ENCODE measurements at places on chromosomes 11 and 22.

DNA sequence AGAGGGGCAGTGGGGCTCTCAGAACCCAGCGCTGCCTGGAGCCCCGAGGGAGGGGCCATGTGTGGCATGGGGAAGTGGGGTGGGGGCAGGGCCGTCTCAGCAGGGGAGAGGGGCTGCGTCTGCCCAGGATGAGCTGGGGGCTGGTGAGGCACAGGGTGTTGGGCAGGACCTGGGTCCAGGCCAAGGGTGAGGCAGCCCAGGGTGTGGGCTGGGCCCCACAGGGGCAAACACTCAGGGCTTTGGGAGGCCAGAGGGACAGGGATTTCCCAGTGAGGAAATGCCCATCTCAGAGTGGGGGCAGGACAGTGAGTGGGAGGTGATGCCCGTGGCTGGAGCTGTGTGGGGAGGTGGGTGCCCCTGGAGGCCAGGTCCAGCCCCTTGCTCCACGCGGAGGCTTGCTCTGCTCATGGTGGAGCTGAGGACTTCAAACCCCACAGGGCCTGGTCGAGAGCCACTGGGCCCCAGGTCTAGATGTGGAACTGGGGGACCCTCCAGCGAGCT, 5.4 kb downstream of the PLXNB2 start:
- DNase-seq, result no peak

- no peak for DNase-seq
Measured at GRCh38 chr22:30488121-30488520, 16.3 kb upstream of the SEC14L3 start.

DNA sequence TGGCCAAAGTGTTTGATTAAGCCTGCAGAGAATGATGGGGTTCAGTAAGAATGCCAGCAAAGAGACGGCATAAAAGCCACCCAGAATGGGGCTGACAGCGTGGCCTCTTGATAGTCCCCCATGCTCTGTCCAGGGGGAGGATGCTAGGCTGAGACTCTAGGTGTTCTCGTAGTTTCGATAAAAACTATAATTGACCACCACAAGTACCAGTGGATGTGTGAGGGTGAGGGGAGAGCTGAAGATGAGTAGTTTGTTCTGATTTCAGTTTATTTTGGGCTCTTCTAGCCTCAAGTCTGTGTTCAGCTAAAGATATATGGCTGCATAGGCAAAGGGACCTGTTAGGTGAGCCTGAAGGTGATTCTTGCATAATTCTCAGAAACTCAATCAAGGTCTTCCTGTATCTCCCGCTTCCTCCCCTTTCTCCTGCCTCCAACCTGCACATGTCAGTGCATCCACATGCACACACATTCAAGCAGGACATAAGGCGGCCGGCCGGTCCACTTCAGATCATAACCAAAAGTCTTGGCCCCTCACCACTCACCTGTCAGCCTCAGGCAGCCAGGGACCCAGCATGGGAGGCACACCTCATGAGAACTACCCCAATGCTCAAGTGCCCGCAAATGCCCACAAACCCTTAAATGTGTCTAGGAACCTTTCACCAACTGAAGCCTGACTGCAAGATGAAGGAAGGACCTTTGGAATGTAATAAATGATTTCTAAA, 31.2 kb downstream of the FLI1 start:
- DNase-seq, result no peak

DNA sequence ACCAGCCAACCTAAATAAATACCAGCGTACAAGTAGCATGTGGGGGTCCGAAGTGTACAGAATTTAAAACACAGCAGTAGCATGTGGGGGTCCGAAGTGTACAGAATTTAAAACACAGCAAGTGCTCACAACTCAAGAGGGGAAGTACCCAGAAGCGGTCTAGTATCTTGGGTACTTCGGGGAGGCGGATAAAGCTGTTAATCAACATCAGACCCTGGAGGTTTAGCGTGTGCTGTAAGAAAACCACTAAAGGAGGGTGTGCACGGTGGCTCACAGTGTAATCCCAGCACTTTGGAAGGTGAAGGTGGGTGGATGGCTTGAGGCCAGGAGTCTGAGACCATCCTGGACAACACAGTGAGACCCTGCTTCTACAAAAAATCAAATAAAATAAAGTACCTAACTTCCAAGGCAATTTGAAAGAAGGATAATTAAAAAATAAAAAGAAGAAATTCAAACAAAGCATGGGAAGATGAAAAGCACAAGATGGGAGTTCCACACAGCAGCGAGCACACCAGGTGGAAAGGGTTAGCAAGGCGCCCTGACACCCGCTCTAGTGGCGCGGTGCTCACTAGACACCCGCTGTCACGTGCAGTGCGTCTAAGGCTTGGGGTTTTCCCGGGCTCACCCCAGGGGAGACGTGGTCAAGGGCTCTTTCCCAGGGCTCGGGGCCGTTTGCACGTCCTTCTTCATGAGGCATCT, 35.0 kb upstream of the MOB2 start:
- no peak for DNase-seq

GRCh38 chr11:92894197-92894596, 75.3 kb upstream of the MTNR1B start:
- no peak for DNase-seq

DNA sequence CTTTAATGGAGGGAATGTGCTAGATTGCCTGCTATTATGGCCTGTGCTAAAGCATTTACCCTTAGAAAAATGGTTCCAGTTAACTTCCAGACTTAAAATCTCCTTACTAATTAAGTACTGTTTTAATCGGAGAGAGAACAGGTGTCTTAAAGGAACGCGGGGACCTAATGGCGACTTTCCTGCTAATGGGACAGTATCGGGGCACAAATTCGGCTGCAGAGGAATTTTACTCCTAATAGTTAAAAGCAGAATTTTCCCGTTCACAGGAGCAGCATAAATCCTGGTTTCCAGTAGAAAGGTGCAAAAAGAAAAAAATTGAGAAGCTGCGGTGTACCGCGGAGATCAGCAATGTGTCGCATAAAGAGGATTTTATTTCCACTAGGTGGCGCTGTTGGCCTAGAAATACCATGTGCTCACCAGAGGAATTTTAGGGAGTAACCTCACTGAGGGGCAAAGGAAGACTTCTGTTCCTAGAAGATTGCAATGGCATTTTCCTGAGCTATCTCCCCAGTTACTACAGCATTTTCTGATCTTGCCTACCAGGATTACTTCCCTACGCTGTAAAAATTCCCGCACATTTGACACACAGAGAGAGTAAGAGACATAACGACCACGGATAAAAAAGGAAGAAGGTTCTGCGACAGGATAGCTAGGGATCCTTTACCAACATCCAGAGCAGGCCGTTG, 44.5 kb downstream of the ZNF280B start:
- DNase-seq, result peak; percentile 61

- DNase-seq, result no peak
Measured at GRCh38 chr11:79236541-79236971, 204.3 kb downstream of the TENM4 start.

DNA sequence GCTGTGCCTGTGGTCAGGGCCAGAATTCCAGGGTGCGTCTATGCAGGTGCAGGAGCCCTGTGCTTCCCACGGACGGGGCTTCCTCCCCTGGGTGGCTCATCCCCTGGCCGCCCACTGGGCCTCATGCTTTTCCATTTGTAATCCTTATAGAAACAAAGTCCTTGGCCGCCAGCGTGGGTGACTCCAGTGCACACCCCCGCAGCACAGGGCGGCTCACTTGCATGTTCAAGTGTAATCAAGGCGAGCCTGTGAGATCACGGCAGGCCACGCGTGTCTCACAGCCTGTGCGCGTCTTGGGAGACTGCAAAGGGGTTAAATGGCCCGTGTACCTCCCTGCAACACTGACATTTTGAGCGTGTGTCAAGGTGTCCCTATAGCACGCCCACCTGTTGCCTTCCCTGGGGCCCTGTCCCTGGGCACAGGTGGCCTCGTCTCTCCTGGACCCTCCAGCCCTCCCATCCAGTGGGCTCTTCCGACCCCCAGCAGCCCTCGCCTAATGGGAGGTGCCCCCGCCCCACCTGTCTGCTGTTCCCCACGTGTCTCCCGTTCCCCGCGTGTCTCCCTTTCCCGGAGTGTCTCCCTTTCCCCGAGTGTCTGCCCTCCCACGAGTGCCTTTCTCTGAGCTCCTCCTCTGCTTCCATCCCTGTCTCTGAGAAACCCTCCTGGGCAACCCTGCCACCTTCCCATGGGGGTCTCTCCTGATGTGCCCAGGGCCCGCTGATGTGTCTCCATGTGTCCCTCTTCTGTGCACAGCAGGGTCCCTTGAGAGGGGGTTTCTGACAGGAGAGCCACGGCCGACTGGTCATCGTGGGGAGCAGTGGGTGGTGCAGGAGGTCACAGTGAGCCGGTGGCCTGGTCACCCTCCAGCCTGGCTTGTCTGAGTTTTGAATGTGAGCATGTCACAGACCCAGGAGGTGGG, 1215.3 kb downstream of the BRD1 start:
- no peak for DNase-seq

GRCh38 chr11:113773416-113774173, at the start of gene ZW10:
TSS of gene ZW10 (minus strand) at chr11:113773692. CDS start at chr11:113773666, 26 bp downstream.
- DNase-seq, result peak; percentile 96

DNA sequence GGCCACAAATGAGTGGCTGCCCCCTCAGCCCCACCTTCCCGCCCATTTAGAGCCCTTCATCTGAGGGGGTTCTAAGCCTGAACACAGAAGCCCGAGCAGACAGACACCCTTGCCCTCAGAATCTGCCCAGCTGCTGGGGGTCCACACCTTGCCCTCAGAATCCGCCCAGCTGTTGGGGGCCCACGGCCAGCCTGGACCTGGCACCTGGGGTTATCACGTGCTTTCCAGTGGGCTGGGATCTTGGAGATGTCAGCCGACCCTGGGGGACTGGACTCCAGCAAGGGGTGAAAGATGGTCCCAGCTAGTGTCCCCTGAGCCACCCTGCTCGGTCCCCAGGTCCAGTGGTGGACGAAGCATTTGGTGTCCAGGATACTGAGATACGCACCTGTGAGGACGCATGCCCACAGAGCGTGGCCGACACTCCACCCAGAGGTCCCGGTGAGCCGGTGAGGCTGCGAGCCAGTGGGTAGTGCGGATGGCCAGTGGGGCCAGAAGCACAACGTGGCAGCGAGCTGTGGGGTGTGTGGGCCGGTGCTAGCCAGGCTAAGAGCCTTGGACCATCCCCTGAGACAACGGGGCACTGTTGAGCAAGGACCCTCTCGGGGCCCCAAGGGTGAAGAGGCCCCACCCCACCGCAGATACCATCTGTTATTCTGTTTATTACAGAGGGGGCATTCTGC, 3.1 kb upstream of the CTSD start:
- no peak for DNase-seq

Data from RKO (cell line).